ENCODE measurements at places on chromosomes 12 and 14.

- no peak for DNase-seq
These were observed 26.3 kb upstream of the MLXIP start for GRCh38 chr12:122052285-122052684.

- DNase-seq = no peak
These were observed 53.9 kb downstream of the TTLL5 start for GRCh38 chr14:75714991-75715390.

GRCh38 chr12:14564336-14564959 lies 3.2 kb downstream of the PLBD1 start:
- DNase-seq = no peak

DNA sequence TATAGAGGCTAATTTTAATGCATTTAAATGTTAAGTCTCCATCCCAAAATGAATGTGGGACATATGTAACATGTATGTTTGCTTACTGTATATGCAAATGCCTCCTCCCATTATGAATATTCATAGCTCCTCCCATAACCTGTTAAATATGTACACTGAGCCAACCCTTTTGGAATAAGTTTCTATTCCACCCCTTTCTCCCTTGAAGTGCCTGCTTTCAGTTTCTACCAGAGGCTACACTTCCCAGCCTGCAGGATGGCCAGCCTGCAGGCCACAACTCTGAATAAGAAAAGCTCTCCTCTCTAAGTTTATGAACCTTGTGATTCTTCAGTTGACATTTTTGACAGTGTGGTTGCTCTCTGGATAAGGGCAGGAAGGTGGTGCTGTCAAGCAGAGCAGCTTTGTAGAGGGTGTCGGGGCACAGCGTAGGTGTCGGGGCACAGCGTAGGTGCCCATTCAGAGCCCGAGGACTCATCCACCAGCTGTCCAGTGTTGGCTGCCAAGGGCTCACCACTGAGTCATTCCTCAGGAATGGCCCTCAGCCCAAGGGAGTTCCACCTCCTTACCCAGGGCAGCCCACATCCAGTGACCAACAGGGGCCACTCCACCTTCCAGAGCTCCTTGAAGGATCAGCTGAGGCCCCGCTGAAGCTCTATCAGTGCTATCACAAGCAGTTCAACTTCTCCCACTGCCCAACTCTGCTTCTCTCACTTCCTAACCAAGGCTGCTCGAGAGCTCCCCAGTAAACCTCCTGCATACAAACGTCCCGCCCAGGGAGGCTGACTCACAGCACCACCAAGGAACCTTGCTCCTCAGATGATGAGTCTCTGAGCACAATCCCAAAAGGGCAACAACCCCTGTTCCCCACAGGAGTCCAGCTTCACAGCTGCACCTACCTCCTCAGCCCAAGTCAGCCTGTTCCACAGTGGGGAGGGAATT lies 31.4 kb downstream of the VWF start:
- no peak for DNase-seq

DNA sequence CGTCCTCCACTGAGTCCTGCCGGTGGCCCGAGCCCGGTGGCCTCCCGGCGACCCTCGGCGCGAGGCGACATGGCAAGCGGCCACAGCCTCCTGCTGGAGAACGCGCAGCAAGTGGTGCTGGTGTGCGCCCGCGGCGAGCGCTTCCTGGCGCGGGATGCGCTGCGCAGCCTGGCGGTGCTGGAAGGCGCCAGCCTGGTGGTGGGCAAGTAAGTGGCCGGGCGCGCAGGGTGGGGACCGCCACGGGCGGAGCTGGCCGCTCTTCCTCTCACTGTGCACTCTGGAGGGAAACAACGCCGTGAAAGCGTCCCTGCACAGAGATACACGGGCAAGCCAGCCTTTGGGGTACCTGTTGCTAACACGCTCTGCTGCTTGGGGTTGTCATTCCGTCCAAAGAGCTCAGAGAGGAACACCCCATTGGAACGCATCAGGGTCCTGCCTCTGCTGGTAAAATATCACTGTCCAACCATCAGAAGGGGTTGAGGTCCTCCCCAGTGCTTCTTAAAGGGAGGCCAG lies at the start of gene AMDHD1:
Gene AMDHD1 (plus strand): TSS at position 2 of the 513 bp plus-strand sequence. CDS start 68 bp downstream, at position 70.
- DNase-seq = peak; percentile 53

DNA sequence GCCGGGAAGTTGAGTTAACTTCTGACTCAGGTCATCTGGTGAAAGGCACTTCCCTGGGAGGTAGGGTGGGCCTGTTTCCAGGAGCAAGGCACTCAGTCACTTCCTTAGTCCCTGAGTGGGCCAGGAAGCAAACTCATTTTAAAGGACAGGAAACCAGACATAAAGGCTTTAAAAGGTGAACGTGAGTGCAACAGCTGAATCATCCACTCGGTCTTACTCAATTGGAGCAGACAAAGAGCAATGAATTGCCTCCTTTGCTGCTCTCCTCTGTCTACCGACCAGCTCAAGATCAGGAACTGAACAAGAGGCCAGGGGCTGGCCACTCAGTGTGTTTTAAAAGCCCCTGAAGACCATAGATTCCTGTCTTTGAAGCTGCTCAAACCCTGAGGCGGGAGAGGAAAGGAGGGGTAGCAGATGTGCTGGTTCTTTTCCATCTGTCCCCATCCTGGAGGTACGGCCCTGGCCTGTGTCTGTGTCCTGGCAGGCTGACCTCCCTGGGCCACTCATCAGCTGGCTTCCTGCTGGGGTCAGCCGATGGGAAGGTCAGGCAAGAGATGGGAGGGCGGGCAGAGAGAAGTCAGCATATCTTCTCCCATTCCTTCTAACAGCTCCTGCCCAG lies 148.9 kb downstream of the PPM1H start:
- DNase-seq = no peak

DNA sequence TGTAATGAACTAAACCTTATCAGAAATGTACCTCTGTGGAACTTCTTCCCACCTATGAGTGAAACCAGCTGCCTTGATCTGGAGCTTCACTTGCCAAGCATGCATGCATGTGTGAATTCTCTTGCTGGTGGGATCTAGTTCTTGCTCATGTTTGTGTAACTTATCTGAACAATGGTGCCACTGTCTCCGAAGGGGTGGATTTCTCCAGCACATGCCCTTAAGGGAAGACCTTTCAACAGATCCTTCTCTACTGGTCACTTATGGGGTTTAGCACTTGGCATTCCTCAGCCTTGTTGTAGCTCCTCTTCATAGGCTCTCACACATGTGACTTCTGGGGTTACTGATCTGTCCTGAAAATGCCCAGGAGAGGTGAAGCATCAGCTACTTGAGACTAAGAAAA lies 25.0 kb downstream of the SMOC1 start:
- no peak for DNase-seq

DNA sequence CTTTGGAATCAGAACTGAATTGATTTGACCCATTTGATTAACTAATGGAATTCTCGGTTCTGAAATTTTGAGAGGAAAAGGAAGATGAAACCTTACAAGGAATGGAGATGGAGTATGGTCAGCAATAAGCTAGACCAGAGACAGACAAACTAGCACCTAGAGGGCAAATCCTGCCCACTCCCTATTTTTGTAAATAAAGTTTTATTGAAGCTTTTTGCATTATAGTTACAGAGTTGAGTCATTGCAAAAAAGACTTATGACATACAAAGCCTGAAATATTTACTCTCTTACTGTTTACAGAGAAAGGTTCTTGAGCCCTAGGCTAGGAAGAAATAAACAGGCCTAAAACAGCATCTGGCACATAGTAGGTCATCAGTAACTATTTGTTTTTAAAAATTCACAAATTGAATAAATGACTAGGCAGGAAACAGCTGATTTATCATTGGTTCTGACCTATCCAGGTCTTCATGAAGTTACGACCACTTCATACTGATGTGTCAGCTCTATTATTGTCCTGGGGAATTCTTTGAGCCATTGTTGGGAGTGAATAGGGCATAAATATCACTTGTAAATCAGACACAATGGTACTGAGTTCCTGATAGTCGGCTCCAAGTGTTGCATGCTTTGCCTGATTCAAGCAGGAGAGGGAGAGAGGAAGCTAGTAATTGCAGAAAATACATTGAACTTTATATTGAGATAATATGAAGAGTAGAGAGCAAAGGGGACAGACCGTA lies 14.6 kb upstream of the STAB2 start:
- DNase-seq = no peak

GRCh38 chr14:99775351-99775750 lies 17.9 kb upstream of the EML1 start:
- no peak for DNase-seq

DNA sequence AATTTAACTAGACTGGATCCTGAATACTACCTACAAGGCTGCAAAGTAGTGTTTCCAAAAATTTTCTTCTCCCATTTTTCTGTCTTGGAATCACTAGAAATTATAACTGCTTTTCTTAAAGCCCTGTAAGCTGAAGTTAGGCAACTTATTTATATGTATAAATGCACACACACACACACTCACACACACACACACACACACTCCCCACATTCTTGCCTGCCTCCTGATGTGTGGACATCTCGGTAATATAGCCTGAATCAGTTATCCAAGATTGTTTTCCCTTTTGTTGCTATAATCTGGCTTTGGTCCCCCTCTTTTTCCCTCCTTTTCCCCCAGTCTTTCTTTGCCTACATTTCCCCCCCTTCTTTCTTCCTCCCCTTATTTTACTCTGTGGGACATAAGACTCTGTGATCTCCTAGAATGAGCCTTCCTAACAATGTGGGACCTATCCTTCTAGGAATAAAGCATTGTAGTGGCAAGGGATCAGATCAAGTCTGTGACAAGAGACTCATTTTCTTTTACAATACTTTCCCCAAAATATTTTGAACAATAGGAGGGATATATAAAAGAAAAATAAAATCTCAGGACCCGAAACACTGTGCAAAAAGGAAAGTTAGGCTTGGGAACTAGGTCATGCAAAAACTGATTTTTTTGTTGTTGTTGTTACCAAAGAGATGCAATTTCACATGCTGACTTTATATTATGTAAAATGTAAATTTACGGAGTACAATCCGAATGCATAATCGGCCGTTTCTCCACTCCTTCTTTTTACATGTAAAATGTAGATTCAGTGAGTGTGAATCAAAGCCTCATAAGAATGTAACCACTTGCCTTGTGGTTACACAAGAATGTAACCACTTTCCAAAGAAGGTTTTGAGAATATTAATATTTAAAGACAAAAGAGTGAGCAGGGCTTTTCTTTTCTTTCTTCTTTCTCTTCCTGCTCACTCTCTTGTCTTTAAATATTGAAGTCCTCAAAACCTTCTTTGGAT lies 26.3 kb upstream of the CD69 start:
- DNase-seq = no peak

DNA sequence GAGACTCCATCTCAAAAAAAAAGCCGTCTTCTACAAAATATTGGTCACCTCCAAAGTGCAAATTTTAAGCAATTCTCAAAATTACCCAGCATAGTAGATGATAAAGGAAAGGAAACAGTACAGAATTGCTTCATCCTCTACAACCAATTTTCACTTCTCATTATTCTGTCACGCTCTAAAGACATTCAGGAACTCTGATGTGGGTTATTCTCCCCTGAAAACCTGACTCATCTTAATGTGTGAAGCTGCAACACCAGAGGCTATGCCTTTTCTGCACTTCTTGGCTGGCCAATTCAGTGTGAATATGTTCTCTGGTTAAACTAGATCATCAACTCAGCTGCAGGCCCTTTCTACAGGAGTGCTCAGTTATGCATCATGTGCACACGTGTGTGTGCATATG lies 11.0 kb downstream of the PTGER2 start:
- peak; percentile 19 for DNase-seq

- DNase-seq = no peak
These were observed 177.3 kb downstream of the BMP4 start for GRCh38 chr14:53779301-53779700.

- no peak for DNase-seq
These were observed 109.3 kb downstream of the PDE3A start for GRCh38 chr12:20477672-20478071.

GRCh38 chr12:25997201-25997963 lies 38.9 kb downstream of the RASSF8 start:
- no peak for DNase-seq

- DNase-seq = no peak
These were observed 117.1 kb downstream of the KICS2 start for GRCh38 chr12:64105026-64105425.

DNA sequence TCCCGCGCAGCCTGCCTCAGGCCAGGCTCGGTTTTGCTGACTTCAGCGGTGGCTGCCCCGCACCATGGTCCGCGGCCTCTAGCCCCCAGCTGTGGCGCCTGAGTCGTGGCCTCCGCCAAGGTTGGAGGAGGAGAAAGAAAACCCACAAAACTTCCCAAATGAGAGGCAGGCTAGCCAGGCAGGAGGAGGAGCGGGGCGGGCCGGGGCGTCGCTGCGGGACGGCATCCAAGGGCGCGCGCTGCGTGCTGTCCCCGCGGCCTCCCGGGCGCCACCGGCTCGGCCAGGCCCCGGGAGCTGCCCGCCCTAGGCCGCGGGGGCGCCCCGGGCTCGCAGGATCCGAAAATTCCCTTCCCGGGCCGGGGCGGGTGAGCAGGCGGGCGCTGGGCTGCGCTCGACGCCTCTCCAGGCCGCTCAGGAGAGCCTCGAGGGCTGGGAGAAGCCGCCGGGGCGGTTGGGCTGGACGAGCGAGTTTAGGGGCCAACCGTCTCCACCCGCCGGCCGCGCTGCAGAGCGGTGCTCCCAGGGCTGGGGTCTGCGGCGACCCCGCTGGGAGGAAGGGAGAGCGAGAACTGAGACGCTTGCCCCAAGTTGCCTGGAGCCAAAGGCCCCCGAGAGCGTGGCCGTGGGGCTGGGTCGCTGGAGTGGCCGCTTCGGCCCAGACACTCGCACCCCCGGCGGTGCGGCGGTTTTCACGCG lies at the start of gene EFS:
Gene EFS (minus strand): TSS at position 137 of the 696 bp plus-strand sequence. CDS start 147 bp downstream, outside the sequence.
- DNase-seq = no peak

DNA sequence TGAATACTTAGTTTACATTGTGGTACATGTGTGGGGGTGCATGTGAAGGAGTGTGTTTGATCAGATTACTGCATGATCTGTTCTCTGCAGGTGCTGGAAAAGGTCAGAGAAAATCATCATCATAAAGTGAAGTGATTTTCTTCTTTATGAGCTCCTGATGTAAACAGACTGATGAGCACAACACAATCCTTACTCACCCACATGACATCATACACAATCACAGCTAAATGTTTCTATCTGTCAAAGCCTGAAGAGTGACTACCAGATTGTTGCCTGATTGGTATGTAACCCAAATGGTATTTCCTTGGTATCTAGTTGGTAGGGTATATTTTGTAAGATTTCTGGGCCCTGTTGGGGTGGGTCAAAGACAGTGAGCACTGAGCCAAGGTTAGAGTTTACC lies 270.8 kb downstream of the FOXG1 start:
- no peak for DNase-seq

DNA sequence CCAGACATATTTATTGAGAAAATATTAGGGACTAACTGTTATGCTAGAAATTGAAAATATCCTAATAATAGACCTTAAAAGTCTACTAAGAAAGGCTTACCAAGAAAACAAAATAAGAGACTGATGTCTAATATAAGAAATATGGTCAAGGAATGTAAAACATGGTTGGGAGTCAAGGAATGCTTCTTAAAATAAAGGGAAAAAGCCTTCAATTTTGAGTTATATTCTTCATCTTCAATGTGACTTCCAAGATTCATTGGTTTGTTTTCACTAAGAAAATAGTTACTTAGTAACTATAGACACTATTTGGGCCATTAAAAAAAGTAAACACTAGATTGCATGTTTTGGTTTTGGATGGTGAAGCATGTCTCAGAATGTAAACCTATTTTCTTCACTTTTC lies 88.1 kb upstream of the ETV6 start:
- no peak for DNase-seq

GRCh38 chr12:3127832-3128231 lies 50.7 kb downstream of the TSPAN9 start:
- DNase-seq = no peak

- DNase-seq = no peak
These were observed 35.6 kb downstream of the RIMBP2 start for GRCh38 chr12:130680451-130680990.

Measured in stimulated activated naive CD4-positive, alpha-beta T cell treated with Interleukin-2 at 50 U/mL for 16 hours (primary cell).